ENCODE measurements at places on chromosomes 4 and X. TPM values are rescaled to one million over a fixed set of nuclear protein-coding genes. Genes with fewer than 3 reads are reported as not detected.

MEPE gene
- not detected for total RNA-seq

CLDN2 gene
- 16.3 TPM for total RNA-seq

SSX1 gene
- not detected for total RNA-seq

TMEM144 gene
- 5.7 TPM for total RNA-seq

SPANXD gene
- total RNA-seq, result not detected

FGFBP2 gene
- total RNA-seq, result 0.47 TPM

MTMR8 gene
- 2.2 TPM for total RNA-seq

DDX60 gene
- 24.8 TPM for total RNA-seq

SMR3B gene
- not detected for total RNA-seq

DAPP1 gene
- total RNA-seq, result 4.6 TPM

AMTN gene
- total RNA-seq, result not detected

ENAM gene
- total RNA-seq, result 4.8 TPM

PRR32 gene
- 9.7 TPM for total RNA-seq

VEGFD gene
- 0.58 TPM for total RNA-seq

IGFBP7 gene
- 675 TPM for total RNA-seq

SUPT20HL2 gene
- total RNA-seq, result 0.06 TPM

CNKSR2 gene
- total RNA-seq, result 3.2 TPM

ANXA10 gene
- 0.23 TPM for total RNA-seq

LRRC66 gene
- 0.82 TPM for total RNA-seq

NMU gene
- 5.1 TPM for total RNA-seq
